ENCODE measurements at places on chromosomes 4 and X. TPM values are rescaled to one million over a fixed set of nuclear protein-coding genes. Genes with fewer than 3 reads are reported as not detected.

The NPY2R gene
- not detected for total RNA-seq

The MAOA gene
- total RNA-seq: 18.8 TPM

The ERCC6L gene
- total RNA-seq: 2.2 TPM

The TACC3 gene
- total RNA-seq: 18.0 TPM

The RGS12 gene
- total RNA-seq: 43.4 TPM

The TECRL gene
- total RNA-seq: not detected

The SYTL4 gene
- 0.39 TPM for total RNA-seq

The TNMD gene
- total RNA-seq: not detected
